ENCODE measurements at places on chromosomes 1 and 21.

DNA sequence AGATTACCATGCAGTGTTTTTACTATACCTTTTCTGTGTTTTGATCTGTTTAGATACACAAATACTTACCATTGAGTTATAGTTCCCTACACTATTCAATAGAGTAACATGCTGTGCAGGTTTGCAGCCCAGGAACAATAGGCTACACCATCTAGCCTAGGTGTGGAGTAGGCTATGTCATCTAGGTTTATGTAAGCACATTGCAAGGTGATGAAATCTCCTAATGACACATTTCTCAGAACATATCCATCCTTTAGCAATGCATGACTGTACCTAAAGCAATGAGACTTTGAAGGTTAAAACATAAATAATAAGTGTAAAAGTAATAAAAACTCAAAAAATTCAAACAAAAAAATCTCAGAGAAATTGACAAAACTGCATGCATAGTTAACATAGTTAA, 358.6 kb downstream of the USH2A start:
- no peak for DNase-seq

- DNase-seq = no peak
These were observed 139.7 kb upstream of the C1orf87 start for GRCh38 chr1:60213253-60213652.

- no peak for DNase-seq
These were observed 13.5 kb upstream of the PPP1R8 start for GRCh38 chr1:27816921-27817630.

DNA sequence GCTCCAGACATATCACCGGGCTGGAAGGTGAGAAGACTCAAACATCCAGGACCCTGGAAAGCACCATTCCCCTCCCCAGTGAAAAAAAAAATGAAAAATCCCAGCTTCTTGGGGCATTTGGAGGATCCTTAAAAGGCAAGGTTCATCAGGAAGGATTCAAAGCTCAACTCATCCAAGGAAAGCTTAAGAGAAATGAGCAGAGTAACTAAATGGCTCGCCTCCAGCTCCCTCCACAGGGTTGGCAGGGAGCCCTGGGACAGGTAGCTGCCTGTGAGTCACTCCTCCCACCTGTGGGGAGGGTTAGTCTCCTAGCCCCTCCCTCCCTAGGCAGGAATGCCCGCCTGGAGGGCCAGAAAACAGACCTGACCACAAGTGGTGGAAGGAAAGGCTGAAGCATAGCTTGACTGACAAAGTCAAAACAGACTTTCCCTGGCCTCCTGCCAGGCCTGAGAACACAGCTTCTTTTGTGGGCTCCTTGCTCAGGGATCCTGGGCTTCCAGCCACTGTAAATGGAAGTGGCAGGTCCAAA, 712 bp upstream of the LAMB3 start:
- DNase-seq = peak; percentile 82

- peak; percentile 39 for DNase-seq
These were observed 1.2 kb downstream of the HDGF start for GRCh38 chr1:156750191-156750672.

DNA sequence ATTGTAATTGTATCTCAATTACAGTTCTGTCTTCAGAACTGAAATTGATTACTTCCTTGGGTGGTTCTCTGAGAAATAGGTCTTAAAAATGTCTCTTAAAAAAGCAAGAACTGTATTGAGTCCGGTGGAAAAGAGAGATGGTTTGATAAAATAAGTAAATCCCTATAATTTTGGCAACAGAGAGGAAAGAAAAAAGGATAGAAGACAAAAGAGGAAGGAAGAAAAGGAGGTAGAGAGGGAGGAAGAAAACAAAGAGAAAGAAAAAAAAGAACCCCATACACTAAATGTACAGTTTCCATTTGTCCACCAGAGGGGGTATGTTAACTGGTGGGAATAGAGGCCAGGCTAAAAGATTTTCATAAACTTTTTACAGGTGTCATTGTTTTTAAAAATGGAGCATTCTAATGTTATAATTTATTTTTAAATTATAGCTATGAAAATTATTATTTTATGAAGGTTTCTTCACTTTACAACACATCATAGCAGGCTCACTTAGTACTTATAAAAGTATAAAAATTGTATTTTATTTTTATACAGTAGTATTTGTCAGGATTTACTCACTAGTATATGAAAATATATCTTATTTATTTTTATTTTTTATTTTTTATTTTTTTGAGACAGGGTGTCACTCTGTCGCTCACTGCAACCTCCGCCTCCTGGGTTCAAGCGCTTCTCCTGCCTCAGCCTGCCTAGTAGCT, 2.1 kb upstream of the UBE2T start:
- DNase-seq = no peak

DNA sequence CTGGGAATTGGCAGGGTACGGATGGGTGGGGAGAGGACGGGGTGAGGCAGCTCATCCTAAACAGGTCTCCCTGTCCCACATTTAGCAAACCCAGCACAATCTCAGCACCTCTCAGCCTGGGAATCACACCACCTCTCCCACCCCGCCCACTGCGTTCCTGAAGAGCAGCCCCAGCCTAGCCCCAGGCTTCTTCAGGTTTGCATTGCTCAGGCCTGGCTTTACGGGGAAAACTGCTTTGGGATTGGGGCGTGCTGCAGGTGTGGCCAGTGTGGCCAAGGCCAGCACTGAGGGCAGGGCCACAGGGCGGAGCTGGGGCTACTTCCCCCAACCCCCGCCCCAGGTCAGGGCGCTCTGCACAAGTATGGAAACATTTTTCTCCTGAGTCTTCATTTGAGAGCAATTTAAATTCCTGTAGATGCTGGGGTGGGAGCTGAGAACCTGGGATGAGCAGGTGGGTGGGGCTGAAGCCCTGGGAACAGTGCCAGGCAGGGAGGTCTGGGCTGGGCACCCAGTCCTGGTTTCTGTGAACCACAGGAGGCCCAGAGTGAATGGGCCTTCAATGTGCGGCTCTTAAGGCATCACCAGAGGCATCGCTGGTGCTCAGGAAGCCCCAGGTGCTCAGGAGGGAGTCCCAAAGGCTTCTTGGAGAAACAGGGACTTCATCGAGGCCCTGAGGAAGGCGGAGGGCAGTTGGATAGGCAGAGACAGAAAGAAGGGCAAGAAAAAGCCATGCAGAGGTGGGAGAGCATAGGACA, 24.1 kb downstream of the TNNT2 start:
- no peak for DNase-seq

DNA sequence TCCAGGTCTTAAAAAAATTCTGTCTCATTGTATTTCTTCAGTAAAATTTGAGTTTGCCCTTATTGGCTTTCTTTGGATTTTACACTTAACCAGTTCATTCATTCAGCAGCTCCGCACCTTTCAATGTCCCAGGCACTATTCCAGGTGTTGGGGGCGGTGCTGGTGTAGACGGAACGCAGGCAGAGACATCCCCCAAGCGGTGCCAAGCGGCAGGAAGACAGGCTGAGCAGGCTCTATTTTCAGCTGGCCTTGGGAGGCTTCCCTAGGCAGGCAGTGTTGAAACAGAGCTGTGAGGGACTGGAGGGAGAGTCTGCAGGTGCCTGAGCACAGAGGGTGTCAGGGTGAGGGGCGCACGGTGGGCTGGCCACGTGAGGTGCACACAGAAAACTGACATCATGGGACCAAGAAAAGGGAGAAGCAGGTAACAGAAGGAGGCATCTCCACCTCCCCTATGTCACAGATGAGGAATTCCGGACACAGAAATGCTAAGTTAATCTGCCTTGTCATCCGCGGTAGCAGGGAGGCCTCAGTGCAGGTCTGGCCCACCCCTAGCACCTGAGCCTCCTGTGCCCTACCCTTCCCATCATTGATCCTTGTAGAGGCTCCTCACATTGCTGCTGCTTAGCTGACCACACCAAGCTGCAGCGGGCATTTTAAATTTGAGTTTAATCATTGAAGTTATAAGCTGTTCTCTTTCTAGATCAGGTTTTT, 40.8 kb downstream of the SLC37A1 start:
- no peak for DNase-seq

DNA sequence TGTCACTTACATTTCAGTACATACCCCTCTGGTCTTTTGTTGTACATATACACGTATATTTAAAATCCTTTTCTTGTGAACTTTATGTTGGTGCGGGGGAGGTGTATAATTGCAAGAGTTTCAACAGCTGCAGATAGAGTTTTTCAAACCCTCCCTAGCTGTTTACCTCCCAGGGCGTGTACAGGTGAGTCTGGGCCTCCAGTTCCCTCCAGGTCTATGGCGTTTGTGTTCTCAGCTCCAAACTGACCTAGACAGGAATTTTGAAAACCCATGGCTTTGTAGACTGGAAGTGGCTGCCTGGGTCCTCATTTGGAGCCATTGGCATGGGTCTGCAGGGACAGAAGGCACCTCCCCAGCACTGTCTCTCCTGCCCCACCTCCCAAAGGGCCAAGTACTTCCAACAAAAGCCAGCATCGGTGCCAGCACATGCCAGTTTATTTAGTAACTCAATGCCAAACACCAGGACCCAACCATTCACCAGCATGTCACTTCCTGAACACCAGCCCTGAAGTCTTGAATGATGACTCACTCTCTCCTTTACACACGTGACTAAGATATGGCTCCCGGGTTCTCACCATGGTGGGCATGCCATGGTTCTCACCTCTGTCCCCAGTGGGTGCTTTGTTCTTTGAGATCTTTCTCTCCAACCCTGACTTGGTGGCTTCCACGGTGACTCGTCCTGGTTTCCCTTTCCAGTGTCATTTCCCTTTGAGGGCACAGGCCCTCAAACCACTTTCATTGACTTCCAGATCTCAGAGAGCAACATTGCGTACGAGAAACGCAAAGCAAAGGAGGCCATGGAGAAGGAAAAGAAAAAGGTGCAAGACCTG, 57.3 kb upstream of the EFHD2 start:
- no peak for DNase-seq

GRCh38 chr1:224736619-224737352, 120.7 kb downstream of the CNIH3 start:
- DNase-seq = peak; percentile 46

- peak; percentile 12 for DNase-seq
These were observed 933 bp upstream of the FTCD start for GRCh38 chr21:46156378-46156645.

DNA sequence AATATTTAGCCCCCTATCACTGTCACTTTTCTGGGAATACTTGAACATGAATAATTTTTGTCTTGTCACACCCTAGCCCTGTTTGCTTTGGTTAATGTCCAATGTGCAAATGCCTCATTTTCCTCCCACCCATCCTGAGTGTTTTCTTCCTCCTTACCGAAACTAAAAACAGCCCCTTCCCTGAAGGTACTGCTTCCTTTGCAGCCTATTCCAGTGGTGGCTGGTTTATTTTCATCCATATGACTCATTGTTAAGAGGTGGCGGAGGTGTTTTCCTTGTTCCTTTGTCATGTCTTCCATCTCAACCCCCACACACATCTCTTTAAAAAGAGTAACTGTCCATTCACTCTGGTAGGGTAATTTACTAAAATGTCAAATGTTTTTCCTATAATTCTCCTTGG, 40.4 kb downstream of the CD55 start:
- no peak for DNase-seq

GRCh38 chr1:186872291-186872690, 43.5 kb downstream of the PLA2G4A start:
- no peak for DNase-seq

DNA sequence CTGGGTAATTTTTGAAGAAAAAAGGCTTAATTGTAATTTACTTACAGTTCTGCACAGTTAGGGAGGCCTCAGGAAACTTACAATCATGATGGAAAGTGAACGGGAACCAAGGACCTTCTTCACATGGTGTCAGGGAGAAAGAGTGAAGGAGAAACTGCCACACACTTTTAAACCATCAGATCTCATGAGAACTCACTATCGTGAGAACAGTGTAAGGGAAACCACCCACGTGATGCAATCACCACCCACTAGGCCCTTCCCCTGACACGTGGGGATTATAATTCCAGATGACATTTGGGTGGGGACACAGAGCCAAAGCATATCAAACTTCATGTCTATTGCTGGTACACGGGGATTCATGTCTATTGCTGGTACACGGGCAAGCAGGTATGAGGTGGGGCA, 5.3 kb upstream of the SFT2D2 start:
- no peak for DNase-seq

DNA sequence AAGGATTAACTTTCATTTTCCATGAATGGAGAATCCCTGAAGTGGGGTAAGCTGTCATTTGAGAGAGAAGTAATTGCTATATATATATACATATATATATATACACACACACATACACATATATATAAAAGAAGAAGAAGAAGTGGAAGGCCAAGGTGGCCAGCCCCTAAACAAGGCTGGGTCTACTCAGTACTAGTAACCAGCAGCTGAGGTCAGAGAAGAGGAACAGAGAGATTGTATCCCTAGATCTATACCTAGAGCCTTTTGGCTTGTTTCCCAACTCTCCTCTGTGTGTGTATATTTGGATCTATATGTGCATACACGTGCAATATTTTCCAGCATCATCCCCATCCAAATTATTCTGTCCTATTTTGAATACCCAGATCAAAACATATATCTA, 5.2 kb downstream of the TNFSF4 start:
- no peak for DNase-seq

DNA sequence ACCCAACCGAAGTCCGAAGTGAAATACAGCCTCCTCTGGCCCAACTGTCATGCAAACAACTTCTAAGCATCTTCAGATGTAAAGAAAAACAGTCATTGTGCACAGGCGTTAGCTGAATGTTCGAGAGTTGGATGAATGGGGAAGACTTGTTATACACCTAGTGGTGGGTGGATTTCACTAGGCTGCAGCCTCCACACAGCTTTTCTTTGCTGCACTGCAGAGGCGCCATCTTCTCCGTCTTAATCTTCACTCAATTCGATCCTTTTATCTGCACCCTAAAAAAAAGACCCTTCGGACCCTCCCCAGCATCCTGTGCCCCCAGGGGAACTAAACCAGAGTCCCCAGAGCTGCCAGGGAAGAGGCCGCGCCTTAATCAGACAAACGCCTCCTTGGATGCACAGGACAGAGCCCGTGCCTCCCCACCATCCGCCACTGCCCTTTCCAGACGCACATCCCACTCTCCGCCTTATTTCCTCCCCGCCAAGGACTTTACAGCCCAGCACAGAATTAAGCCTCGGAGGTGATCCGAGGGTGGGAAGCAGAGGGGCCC, 1.4 kb downstream of the APP start:
- DNase-seq = peak; percentile 53

DNA sequence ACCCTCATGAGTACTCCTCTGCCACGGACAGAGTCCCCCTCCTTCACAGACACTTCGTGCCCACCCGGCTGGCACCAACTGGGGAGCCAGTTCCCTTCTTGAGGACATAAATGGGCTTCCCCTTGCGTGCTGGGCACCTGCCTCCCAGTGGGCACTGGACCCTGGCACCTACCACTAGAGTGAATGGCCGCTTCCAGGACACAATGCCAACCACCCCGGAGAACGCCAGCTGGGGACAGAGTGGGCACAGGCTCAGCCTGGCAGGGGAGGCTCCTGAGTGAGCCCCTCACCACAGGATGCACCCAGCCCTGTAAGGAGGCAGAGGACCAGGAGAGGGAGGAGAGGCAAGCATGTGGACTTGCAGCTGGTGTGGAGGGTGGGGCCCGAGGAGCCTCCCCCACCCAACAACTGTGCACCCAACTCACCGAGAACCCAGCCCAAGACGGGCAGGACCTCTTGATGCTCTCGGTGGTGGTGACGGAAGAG, 1.0 kb downstream of the ENTREP3 start:
- no peak for DNase-seq

Measured in Right ventricle myocardium superior (tissue), 1 donor.